Activated CD4-positive, alpha-beta T cell treated with anti-CD3 and anti-CD28 coated beads, Interleukin-2, amount 50 U/mL, for 1 hour (primary cell): ENCODE measurements at places on chromosomes 2 and 18.
A peak's percentile ranks its signal among the peaks of the same experiment; 100 is the strongest.

- no peak for DNase-seq
Observed at GRCh38 chr2:128258218-128258617, 60.5 kb downstream of the HS6ST1 start.

GRCh38 chr18:43533371-43533770 lies 256.1 kb upstream of the SYT4 start:
- DNase-seq, result no peak

DNA sequence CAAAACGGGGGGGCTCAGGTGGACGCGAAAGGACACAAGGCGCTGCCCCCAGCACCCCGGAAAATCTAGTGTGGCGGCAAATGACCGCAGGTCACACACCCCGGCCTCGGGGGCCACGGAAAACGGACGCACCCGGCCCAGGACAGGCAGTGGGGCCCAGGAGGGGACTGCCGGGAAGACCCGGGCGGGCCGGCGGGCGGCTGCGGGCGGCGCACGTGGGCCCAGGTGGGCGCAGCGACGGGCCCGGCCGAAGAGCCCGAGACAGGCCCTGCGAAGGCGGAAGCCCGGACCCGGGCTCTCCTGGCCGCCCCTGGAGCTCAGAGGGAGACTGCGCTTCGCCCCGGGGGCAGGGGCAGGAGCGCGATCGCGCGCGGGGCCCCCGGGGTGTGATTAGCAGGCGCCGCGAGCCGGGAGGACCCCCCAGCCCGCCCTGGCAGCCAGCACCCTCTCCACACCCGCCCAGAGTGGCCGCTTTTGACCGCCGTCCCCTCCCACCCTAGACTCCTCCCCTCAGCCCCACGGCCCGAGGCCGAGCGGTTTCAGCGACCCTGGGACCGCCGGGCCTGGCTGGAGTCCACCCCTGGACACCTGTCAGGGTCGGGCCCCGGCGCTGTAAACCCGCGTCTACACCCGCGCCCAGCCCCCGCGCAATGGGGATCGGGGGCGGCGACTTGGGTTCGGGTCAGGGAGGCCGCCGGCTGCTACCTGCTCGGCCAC lies 773 bp downstream of the MBP start:
- peak; percentile 26 for DNase-seq

DNA sequence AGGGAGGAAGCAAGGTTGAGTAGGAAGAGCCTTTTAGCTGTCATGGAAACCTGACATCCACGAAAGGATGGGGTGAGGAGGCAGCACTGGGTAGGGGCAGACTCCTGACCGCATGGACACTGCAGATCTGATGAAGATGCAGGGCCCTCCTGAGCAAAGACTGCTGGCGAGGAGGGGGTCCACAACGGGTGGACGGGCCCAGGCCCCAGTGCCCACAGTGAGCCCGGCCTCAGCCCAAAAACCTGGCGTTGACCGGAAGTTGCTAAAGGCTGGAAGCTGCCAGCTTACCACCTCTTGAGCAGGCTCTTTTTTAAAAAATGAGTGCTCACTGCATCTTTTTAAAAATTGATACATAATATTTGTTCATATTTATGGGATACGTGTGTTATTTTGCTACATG lies 247.3 kb downstream of the SH3BP4 start:
- DNase-seq, result no peak

- DNase-seq, result no peak
Observed at GRCh38 chr2:55422876-55423665, 3.4 kb upstream of the CCDC88A start.

- no peak for DNase-seq
Observed at GRCh38 chr2:232295971-232296370, 82.6 kb upstream of the ALPP start.
